ENCODE measurements at places on chromosomes 7 and 10.

- no peak for DNase-seq
These were observed 44.6 kb downstream of the SLIT1 start for GRCh38 chr10:97140902-97141745.

DNA sequence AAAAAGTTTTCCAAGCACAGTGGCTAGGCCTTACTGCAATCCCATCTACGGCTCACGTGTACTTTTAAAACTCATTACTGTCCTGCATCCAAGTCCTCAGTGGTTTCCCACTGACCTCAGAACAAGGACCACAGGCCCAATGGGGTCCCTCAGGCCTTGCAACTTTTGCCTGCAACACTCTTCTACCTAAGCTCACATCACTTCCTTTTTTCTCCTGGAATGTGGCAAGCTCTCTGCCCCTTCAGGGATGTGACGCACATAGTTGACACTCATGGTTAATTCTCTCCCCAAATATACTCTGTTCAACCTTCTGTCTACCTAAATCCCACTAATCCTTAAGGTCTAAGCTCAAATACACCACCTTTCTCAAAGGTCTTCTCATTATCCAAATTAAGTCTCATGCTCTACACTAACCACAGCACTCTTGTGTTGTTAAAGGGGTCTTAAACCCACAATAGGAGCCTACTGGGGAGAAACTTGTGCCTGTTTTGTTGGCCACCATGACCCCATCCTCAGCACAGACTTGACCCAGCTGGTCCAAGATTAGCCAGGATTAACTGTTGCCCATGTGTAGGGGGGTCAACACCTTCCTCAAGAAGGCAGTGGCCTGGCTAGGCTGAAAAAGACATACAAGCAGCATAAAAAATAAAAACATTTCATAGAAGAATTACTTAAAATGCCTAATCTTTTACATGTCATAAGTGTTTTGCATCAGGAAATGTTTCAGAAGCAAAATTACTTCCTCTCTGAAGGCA is 15.2 kb downstream of the HNRNPF start:
- no peak for DNase-seq

DNA sequence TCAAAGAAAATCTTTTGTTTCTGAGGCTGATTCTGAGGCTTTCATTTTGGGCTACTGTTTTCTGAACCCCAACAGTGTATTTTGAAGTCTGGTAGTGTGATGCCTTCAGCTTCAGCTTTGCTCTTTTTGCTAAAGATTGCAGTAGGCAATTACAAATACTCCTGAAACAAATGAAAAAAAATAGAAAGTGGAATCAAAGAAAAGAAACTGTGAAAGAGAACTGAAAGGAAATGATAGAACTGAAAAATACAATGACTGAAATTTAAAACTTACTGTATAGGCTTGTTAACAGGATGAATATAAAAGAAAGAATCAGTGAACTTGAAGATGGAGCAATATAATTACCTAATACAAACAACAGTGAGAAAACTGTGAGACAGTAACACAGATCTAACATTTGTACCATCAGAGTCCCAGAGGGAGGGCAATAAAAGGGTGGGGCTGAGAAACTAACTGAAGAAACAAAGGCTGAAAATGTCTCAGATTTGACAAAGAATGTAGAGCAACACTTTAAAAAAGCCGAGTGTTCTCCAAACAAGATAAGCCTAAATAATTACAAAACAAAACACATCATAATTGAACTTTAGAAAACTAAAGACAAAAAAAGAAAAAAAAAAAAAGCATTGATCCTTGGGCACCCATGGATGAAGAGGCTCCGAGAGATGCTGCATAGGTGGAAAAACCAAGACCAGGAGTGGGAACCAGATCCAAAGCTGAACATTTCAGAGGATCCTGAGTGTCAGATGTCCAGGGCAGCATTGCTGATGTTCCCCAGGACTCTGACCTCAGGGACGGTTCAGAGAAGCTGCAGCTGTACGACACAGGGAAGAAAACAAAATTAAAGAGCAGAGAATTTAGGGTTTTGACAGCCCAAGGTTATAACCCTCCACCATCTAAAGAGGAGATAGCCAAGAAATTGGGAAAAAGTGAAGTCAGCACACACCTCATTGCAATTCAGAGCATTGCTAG is 223.2 kb upstream of the IGFBP3 start:
- no peak for DNase-seq

- no peak for DNase-seq
These were observed 34.4 kb upstream of the RNF32 start for GRCh38 chr7:156606135-156606534.

GRCh38 chr7:107711301-107711700 is 32.6 kb upstream of the CBLL1 start:
- no peak for DNase-seq

GRCh38 chr7:36192053-36192824 is 39.2 kb downstream of the EEPD1 start:
- DNase-seq, result no peak

DNA sequence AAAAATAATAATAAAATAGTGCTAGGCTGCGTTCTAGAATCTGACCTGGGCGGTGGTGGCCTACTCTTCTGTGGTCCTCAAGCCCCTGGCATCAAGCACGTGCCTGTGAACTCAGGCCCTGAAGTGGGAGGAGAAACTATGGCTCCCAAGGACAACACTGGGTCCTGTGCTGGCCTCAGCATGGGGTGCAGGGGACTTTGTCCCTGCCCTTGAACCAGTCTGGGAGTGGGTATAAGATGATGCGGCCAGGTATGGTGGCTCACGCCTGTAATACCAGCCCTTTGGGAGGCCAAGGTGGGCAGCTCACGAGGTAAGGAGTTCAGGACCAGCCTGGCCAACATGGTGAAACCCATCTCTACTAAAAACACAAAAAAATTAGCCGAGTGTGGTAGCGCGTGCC is 5.5 kb downstream of the ZP3 start:
- DNase-seq, result no peak

DNA sequence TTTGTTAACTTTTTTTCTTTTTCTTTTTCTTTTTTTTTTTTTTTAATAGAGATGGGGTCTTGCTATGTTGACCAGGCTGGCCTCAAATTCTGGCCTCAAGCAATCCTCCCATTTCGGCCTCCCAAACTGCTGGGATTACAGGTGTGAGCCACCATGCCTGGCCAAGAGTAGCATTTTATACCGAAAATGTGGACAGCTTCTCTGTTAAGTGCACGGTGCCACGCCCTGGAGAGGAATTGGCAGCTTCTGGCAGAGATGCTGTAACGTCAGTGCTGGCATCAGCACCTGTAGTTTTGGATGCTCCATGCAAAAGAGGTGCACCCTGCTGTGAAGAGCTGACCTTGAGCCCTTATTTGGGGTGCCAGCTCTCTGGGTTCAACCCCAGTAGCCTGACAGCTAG is 18.2 kb downstream of the IL15RA start:
- DNase-seq, result no peak

DNA sequence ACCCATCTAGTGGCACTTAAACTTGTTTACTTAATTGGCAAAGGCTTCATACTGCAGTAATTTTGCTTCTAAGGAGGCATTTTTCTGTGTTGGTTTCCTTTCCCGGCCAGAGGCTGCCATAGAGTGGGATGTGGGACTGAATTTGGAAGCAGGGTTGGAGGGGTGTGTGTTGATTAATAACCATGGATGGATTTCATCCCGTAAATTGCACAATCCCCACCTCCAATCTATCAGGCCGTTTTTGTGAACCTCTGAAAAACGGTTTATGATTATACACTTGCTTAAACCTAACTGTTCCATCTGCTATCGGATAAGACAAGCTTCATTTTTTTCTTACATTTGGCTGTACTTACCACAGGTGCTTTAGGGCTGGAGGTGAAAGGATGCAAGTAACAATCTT is 1.3 kb downstream of the TMEM60 start:
- DNase-seq, result no peak

GRCh38 chr7:116249969-116250553 is 39.7 kb downstream of the TES start:
- DNase-seq, result peak; percentile 32

GRCh38 chr10:125002423-125003145 is 60.7 kb downstream of the ZRANB1 start:
- peak; percentile 8 for DNase-seq

GRCh38 chr7:50667789-50668226 is 102.6 kb upstream of the DDC start:
- DNase-seq, result no peak

- DNase-seq, result no peak
These were observed 73.3 kb upstream of the ANLN start for GRCh38 chr7:36316319-36316718.

GRCh38 chr10:123013456-123014419 is 4.9 kb downstream of the ACADSB start:
- no peak for DNase-seq

GRCh38 chr10:34628174-34628796 is 186.8 kb downstream of the PARD3 start:
- DNase-seq, result no peak

- DNase-seq, result no peak
These were observed 31.9 kb upstream of the PWWP2B start for GRCh38 chr10:132365102-132365501.

GRCh38 chr10:5811387-5811821 is 1.8 kb downstream of the GDI2 start:
- no peak for DNase-seq

- DNase-seq, result no peak
These were observed 7.3 kb downstream of the JCAD start for GRCh38 chr10:30052062-30052461.

- peak; percentile 36 for DNase-seq
These were observed 6.5 kb upstream of the SDK1 start for GRCh38 chr7:3294432-3295100.

DNA sequence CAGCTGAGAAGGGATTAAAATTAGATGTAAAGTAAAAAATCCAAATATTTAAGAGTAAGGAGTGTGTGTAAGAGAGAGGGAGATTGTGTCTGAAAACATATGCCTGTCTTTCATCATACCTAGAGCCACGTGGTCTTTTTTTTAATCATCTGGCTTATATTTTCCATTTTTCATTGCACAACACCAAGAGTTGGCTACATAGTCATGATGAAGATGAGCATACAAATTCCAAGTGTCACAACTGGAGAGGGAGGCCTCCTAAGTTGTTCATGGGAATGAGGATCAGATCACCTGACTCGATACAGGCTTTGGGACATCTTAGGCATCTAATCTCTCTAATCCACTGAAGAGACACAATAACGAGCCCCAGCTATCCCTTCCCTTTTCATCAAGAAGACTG is 47.2 kb upstream of the CCDC3 start:
- no peak for DNase-seq

- no peak for DNase-seq
These were observed 204.7 kb downstream of the NXPH1 start for GRCh38 chr7:8638076-8638475.

DNA sequence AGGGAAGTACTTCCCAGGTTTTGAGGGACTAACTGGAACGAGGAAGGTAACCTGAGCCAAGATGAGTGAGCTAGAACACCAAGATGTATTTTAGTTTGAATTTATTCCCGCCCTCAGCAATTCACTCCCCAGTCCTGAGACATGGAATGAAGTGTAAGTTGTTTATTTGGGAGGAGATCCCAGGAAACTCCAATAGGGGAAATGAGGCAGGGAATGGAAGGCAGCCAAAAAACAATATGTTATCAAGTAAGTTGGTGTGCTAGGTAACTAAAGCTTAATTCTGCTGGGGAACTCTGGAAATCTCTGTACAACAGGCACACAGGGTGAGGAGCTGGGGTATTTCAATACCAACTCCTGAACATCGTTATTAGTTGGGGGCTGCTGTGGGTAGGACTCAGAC is 189.7 kb upstream of the HDAC9 start:
- no peak for DNase-seq

DNA sequence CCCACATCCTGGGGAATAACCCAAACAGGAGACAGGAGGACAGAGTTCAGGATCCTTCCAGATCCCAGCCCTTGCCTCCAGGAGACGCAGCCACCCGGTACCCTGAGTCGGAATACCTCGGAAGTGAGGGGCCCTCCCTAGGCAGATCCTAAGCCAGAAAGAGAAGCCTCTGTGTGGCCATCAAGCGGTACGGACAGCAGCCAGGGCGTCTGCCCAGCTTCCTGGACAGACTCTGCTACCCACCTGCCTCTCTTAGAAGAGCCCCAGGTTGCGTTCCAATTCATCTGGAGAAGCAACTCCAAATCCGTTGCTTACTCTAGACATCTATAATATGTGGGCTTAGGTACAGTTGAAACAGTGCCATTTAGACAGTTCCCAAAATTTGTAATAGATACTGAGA is 220.2 kb upstream of the SH2B2 start:
- DNase-seq, result no peak

DNA sequence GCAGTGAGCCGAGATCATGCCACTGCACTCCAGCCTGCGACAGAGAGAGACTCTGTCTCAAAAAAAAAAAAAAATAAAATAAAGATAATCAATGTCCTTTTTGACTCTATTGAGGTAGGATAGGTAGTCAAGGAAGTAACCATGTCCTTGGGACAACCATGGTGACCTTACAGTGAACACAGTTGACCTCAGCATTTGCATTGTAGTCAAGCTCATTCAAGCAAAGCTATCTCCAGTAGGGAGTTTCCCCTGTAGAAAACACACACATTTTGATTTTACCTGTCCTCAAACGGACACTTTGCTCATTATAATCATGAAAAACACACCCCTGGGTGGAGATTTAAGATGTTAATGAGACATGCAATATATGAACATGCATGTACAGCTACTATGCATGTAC is 171.7 kb downstream of the KIF20B start:
- DNase-seq, result no peak

DNA sequence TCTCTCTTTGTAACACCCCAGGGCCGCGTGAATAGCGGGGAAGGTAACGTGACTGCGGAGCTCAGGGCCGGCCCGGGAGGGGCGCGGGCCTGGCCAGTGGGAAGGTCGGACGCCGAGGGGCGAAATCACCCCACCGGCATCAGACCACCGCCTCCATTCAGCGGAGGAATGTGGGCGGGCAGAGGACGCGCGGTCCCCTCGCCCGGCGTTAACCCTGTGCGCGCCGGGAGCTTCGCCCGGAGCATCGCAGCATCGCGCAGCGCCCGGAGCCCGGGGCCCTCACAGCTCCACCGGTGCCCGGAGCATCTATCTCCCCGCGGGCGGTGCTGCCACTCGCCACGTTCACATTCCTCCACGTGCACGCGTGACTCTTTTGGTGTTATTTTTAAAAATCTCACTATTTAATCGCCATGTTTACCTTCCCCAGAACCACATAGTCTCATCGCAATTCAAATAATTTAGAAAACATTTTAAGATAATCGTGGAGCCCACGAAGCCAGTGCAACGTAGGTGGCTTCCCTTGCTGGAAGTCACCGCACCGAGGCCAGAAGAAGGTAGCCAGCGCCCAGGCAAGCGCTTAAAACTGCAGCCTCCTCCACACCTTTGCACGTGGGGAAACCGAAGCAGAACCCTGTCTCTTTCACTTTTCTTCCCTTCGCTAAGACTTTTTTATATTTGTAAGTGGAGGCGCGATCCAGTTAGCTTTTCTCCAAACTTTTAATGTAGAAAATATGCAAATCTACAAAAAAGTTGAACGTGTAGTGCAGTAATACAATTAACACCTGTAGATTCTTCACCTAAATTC is 21.8 kb downstream of the FGFBP3 start:
- DNase-seq, result peak; percentile 92

Measured in WTC11 (cell line).